Fibroblast of upper back skin (primary cell): ENCODE measurements at places on chromosomes 5 and 9.

DNA sequence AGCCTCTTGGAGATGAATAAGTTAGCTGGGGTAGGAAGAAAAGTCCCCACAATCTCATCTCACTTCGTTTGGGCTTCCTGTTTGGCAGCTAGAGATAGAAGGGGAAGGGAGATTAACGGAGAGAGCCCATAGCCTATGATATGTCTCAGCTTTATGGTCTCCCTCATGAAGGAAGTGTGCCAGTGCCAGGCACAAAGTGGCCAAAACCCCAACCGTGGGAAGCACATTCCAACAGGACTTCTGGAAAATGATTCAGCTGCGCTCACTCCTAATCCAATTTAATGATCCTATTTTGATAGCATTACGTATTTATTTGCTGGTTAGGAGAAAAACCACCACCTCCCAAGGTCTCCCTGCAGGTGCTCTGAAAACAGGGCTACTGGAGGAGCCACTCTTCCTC lies 303.1 kb upstream of the CLINT1 start:
- no peak for DNase-seq

GRCh38 chr9:132671620-132672412 lies 1.6 kb downstream of the GTF3C4 start:
- no peak for DNase-seq

DNA sequence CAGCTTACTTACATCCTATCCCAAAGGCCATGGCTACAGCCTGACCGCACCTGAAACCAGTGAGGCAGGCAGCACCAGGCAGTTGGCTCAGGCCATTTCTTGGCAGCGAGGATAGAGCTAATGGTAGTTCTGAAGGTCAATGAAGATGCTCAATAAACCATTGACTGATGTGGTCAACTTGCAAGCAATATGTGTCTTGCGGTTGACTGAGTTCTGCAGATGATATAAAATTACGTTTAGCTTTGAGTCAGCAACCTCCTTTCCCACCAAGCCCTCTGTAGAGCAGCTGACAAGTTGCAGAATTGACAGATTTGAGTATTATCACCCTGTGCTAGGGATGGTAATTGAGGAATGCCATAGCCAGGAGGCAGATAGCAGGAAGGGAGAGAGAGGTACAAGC lies 189.0 kb upstream of the PUM3 start:
- no peak for DNase-seq

DNA sequence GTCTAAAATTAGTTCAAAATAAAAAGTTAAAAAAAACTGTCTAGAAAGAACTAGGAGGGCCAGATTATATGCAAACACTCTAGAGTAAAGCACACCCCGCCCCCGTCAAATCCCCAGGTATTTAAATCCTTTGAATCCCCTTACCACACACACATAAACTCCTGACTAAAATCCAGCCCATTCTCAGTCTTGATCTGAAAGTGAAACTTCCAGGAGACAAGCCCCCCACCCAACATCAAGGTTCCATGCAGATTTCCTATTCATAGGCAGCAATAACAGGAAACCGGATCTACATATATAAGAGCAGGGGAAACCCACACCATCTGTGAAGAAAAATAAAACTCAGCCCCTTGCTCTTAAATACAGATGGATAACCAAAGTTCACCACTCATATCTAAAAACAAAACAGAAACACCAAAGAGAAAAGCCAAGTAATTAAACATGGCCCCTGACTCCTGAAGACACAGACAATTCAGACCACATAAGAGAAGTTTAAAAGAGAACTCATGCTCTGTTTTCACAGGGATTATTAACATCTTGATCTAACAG lies 42.3 kb downstream of the MARCHF3 start:
- no peak for DNase-seq

DNA sequence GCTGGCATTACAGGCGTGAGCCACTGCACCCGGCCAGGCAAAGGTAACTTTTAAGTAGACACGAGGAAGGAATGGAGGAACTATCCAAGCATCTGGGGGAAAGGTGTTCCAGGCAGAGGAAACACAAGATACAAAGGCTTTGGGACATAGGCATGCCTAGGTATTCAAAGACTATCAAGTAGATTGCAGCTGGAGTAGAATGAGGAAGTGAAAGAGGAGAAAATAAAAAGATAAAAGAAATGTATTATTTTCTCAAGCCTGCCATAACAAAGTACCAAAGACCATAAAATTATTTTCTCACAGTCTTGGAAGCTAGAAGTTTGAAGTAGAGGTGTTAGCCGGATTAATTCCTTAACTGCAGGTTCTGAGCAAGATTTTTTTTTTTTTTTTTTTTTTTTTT lies 39.9 kb upstream of the GRIN3A start:
- DNase-seq = no peak

DNA sequence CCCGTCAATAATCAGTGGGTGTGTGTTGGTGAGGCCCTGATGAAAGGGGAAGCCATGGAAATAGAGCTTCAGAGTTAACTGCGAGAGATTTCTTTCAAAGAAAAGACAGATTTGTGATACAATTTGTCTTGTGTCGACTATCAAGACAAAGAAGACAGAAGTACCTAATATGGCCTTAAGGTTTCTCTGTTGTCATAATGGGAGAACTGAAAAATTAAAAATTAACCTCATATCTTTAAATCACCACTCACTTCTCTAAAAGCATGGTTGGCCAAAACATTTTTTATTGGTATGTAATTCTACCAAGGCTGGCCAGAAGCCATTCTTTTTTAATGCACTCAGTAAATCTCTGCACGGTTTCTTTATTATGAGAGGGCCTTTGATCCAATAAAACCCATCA lies 282.9 kb upstream of the WWC1 start:
- no peak for DNase-seq

GRCh38 chr5:84602371-84602771 lies 217.7 kb upstream of the EDIL3 start:
- DNase-seq = peak; percentile 25

DNA sequence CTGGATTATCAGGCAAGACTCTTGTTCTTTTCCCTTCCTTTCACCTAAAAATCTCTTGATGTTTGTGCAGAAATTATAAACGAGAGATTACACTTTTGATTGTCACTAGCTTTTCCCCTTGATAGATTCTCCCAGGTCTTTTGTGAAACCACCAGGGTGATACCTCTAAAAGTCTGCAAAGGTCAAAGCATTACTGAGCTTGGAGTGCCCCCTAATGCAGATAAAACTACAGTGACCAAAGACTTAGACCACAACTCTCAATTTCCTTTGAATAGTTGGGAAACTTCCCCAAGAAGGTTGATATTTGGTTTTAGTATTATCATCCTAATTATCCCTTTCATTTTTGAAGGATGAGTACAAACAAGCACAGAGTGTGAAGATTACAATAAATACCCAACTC lies 173.1 kb downstream of the CYLC2 start:
- no peak for DNase-seq

- DNase-seq = peak; percentile 96
Observed at GRCh38 chr5:178642351-178642909, 15.6 kb upstream of the CLK4 start.

- DNase-seq = peak; percentile 21
Observed at GRCh38 chr5:163565931-163566608, 60.7 kb downstream of the MAT2B start.

- DNase-seq = no peak
Observed at GRCh38 chr9:95822015-95822414, 53.5 kb upstream of the ERCC6L2 start.

DNA sequence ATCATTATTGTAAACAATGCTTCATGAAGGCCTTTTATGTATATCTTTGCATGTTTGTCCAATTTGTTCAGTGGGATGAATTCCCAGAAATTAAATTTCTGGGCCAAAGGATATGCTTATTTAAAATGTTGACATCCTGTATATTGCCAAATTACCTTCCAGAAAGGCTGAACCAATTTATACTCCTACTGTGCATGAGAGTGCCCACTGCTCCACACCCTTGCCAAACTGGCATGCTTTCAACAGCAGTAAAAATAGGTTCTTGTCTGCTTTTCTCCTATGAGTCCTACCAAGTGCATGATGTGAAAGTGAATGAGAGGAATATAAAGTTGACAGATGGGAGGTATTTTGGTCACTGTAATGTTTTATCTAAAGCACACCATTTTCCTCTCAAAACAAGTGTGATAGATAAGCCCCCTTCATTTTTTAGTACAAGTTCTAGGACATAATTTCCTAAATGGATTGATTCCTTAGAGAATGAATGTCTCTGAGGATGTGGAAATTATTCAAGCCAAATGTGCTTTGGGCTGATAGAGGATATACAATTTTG lies 70.5 kb upstream of the ERBIN start:
- no peak for DNase-seq

DNA sequence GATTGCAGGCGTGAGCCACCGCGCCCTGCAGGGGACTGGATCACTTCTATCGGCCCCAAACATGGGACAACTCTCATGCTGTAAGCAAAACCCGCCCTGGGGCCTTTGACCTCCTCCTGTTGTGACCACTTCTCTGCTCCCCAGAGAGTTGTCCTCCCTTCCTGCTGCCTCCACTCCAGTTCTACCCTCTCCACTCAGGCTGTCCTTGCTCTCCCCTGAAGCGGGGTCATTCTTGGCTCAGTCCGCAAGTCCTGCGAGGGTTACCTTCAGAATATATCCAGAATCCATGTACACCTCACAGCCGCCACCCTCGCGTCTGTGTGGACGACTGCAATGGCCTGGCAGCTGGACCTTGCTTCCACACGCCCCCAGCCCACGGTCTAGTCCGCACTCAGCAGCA lies 273.7 kb downstream of the PBX3 start:
- DNase-seq = no peak

DNA sequence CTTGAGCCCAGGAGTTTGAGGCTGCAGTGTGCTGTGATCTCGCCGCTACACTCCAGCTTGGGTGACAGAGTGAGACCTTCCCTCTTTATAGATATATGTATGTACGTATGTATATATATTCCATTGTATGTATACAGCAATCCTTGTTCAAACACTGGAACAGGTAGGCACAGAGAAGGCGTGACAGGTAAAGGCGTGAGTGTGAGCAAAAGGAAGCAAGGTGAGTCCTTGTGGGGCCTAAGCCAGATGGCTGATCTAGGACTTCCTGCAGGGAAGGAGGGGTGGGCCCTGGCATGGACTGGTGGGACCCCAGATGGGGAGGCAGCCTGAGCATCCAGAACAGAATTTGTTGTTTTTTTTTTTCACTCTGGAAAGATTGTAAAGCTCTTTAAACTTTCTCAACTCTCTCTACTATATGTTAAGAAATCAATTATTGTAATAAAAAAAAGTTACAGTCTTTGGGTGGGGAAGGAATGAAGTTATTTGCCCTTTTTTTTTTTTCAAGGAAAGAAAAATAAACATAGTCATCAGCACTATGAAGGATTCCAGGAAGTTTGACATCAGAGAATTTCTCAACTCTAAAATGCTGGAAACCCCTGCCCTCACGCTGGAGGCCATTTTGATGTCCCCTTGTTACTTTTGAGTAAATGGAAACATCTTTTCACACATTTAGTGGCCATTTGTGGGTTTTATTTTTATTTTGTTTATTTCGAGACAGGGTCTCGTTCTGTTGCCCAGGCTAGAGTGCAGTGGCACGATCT lies 38.9 kb upstream of the STXBP1 start:
- DNase-seq = peak; percentile 70

DNA sequence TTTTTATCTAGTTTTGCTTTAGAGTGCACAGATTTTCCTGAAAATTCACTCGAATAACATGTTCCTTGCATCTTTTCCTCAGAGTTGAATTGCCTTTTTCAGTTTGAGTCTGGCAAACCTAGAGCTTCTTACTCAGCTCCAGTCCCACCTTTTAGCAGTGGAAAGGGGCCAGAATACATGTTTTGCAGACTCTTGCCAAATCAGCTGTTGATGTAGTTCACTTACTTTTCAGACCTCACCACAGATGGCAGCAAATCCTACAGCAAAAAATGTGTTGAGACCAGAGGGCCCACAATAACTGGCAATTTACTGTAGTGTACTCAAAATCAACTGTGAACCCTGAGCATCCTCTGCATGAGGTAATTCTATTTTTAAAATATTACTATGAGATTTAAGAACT lies 545.2 kb upstream of the ACO1 start:
- no peak for DNase-seq

GRCh38 chr5:149172709-149173505 lies 31.6 kb downstream of the ABLIM3 start:
- DNase-seq = peak; percentile 31

GRCh38 chr9:117343427-117343826 lies 71.4 kb downstream of the ASTN2 start:
- DNase-seq = peak; percentile 9

GRCh38 chr9:90189306-90189705 lies 453.3 kb downstream of the DIRAS2 start:
- no peak for DNase-seq

GRCh38 chr9:115498303-115498702 lies 380.3 kb upstream of the TNC start:
- no peak for DNase-seq

DNA sequence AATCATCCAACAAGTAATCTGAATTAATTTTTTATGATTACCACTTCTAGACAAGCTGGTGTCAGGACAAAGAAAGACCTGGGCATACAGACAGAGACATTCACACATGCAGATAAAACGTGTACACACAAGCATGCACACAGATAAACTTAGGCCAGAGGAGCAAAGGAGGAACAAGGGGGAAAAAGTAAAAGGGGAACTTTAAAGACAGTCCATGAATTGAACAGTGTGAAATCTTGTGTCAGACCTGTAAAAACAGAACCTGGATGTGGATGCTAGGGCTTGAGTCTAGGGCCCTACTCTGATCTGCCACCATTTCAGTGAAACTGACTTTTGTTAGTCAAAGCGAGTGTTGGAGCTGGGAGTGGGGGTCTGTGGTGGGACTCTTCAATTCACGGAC lies 11.2 kb upstream of the ZSWIM6 start:
- DNase-seq = no peak

GRCh38 chr9:114894609-114895433 lies 35.6 kb downstream of the TNFSF8 start:
- peak; percentile 96 for DNase-seq

DNA sequence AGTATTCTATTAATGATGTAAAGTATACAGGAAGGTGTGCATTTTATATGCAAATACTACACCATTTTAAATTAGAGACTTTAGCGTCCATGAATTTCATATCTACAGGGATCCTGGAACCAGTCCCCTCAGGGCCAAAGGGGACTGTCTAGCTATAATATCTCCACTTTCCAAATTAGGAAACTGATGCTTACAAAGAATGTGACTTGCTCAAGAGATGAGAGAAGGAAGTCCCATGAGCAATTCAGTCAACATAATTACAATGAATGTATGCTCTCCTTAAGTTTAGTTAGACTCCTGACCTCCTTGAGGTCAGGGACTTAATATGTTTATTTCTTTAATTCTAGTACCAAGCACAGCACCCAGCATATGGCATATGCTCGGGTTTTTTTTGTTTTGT lies 23.7 kb downstream of the NIPBL start:
- no peak for DNase-seq

GRCh38 chr5:149820012-149820411 lies 89.9 kb downstream of the PPARGC1B start:
- DNase-seq = no peak
